GM12878 (cell line): ENCODE measurements at places on chromosomes 7 and 10. TPM values are rescaled to one million over a fixed set of nuclear protein-coding genes. Genes with fewer than 3 reads are reported as not detected.

The ATP6V0E2 gene
- 33.2 and 37.0 TPM in 2 replicates for total RNA-seq

The CUZD1 gene
- 1.3 and 1.7 TPM in 2 replicates for total RNA-seq

The TAC1 gene
- total RNA-seq: not detected in 2 replicates

The NDUFA5 gene
- 58.4 and 61.4 TPM in 2 replicates for total RNA-seq

The TMEM236 gene
- total RNA-seq: not detected in 2 replicates

The PNLIPRP1 gene
- 0.74 and 1.5 TPM in 2 replicates for total RNA-seq

The CRYGN gene
- not detected in 2 replicates for total RNA-seq

DNA sequence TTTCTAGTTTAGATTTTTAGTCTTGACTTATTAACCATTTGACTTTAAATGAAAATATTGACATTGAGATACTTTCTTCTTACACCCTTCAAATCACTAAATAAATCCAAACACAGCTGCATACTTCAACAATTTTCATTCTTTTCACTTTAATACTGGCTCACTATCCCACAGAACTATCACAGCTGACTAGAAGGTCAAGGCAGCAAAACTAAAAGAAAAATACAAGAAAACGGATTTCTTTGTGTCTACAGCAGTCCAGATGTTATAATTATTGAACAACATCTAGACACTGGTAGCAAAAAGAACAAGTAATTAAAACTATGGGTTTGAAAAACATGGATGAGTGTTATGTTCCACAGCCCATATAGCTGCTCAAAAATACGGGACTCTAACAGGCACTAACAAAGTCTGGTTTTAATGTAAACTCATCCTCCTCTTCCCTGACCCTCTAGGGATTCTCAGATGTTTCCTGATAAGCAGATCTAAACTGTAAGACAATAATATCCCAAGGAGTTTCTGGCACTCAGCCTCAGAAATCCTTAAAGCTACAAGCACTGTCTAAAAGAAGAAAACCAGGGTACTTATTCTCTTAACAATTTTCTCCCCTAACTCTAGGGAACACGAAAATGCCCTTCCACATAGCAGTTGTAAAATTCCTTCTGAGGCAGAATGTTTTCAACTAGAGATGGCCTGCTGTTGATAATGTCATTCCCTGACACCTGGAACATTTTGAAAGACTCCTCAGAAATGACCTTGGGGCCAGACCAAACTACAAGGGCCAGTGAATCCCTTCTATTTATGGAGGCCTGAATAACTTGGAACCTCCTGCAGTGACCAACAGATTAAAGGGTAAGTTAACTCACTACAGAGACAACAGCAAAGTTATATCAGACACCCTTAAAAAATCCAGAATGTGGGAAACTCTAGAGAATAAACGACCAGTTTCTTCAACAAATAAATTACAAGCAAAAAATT is 12.8 kb downstream of the DNMBP start:
- H3K36me3 ChIP-seq: no peaks in the 10 kb centered on the region
- H3K4me3 ChIP-seq: no peak overlapping the region
- H3K27ac ChIP-seq: no peak overlapping the region
- no peak for DNase-seq
- peaks cover 39% of the 10 kb centered on the region for H3K4me1 ChIP-seq

- peak overlapping the region; percentile 86 for H3K27ac ChIP-seq
- no peaks in the 10 kb centered on the region for H3K36me3 ChIP-seq
- DNase-seq: no peak
- H3K27me3 ChIP-seq: no peaks in the 10 kb centered on the region
- peak overlapping the region; percentile 90 for H3K4me3 ChIP-seq
Observed at GRCh38 chr7:133081119-133081598, 731 bp downstream of the CHCHD3 start.

- H3K4me3 ChIP-seq: no peak overlapping the region
- H3K36me3 ChIP-seq: no peaks in the 10 kb centered on the region
- H3K27me3 ChIP-seq: no peaks in the 10 kb centered on the region
- H3K4me1 ChIP-seq: no peaks in the 10 kb centered on the region
Observed at GRCh38 chr10:60878224-60878623, 65.8 kb downstream of the RHOBTB1 start.

GRCh38 chr7:50660040-50660829 is 95.0 kb upstream of the DDC start:
- H3K4me1 ChIP-seq: peaks cover 44% of the 10 kb centered on the region
- no peak for DNase-seq
- H3K36me3 ChIP-seq: no peaks in the 10 kb centered on the region

DNA sequence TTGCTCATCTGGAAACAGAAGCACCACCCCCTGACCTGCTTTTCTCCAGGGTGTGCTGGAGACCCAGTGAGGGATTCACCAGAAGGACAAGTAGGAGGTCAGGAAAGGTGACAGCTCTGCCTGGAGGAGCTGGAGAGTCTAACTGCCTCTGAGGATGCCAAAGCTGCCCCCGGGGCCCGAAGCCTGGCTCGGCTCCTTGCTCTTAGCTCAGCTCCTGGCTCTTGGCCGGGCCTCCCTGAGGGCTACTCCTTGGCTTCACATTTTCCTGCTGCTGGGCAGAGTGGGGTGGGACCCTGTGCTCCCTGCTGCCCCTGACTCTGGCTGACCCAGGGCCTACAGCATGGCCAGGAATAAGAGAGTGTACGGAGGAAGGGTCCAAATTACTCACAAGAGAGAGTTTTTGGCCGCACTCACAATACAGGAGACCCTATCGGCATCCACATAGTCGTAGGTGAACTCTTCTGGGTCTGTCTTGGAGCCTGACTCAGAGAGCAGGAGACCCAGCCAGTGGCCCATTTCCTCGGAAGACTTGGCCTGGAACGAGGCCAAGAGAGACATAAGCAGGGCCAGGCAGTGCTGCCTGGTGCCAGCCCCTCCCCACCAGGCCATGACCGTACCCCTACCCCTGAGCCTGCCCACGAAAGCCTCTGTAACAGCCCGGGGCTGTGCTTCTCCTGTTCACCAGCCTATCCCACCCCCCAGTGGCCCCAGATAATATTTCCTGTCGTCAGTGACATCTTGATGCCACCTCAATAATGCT is 63.1 kb downstream of the VWA2 start:
- no peak for DNase-seq
- peaks cover 8% of the 10 kb centered on the region for H3K4me1 ChIP-seq
- no peaks in the 10 kb centered on the region for H3K36me3 ChIP-seq
- no peaks in the 10 kb centered on the region for H3K27me3 ChIP-seq

DNA sequence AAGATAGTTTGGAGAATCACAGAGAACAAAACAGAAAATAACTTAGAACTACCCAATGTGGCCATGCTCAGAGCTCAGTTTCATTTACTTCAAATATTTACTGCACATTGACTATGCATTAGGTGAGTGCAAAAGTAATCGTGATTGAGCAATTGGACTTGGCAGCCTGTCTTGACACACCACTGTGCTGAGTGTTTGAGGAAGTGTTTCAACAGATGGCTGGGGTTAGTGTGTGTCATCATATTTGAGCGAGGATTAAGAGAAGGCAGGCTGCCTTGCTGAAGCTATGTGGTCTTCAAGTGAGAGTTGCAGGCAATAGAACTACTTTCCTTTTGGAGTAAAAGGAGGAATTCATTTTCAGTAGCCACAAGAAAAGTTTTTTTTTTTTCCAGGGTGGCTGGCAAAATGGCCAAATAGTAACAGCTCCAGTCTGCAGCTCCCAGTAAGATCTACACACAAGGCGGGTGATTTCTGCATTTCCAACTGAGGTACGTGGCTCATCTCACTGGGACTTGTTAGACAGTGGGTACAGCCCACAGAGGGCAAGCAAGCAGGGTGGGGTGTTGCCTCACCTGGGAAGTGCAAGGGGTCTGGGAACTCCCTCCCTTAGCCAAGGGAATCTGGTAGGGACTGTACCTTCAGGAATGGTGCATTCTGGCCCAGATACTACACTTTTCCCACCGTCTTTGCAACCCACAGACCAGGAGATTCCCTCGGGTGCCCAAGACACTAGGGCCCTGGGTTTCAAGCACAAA is 37.6 kb downstream of the AKR1C4 start:
- no peaks in the 10 kb centered on the region for H3K4me1 ChIP-seq
- no peak overlapping the region for H3K27ac ChIP-seq
- H3K4me3 ChIP-seq: no peak overlapping the region
- no peaks in the 10 kb centered on the region for H3K27me3 ChIP-seq

GRCh38 chr10:58373442-58373827 is 11.8 kb upstream of the TFAM start:
- no peaks in the 10 kb centered on the region for H3K36me3 ChIP-seq
- H3K27me3 ChIP-seq: no peaks in the 10 kb centered on the region
- no peak overlapping the region for H3K27ac ChIP-seq
- H3K4me1 ChIP-seq: peaks cover 6% of the 10 kb centered on the region
- H3K4me3 ChIP-seq: no peak overlapping the region
- DNase-seq: no peak

GRCh38 chr7:140121326-140121725 is 55.5 kb downstream of the KDM7A start:
- no peak for DNase-seq
- no peaks in the 10 kb centered on the region for H3K4me1 ChIP-seq
- no peaks in the 10 kb centered on the region for H3K36me3 ChIP-seq

GRCh38 chr7:122588621-122589020 is 110.3 kb downstream of the RNF133 start:
- no peak for DNase-seq
- no peak overlapping the region for H3K27ac ChIP-seq
- H3K4me3 ChIP-seq: no peak overlapping the region
- H3K4me1 ChIP-seq: no peaks in the 10 kb centered on the region
- H3K36me3 ChIP-seq: no peaks in the 10 kb centered on the region

DNA sequence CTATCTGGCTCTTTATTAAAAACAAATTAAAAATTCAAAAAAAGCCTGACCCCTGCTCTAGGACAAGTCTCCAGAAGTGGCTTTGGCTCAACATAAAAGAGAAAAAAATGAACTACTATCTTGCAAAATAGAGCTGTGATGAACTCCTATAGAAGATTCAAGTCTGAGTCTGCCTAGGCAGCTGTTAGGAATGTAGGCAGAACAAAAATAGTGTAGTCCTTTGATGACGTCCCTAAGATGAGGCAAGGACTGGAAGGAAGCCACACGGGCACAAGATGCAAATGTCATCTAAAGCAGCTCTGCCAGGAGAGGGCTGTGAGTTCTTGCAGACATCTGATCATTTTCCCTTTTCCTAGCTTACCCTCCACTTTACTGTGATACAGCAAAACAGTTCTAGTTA is 20.5 kb downstream of the ASNS start:
- H3K27me3 ChIP-seq: no peaks in the 10 kb centered on the region
- no peak overlapping the region for H3K4me3 ChIP-seq
- H3K27ac ChIP-seq: no peak overlapping the region
- DNase-seq: no peak
- no peaks in the 10 kb centered on the region for H3K4me1 ChIP-seq

DNA sequence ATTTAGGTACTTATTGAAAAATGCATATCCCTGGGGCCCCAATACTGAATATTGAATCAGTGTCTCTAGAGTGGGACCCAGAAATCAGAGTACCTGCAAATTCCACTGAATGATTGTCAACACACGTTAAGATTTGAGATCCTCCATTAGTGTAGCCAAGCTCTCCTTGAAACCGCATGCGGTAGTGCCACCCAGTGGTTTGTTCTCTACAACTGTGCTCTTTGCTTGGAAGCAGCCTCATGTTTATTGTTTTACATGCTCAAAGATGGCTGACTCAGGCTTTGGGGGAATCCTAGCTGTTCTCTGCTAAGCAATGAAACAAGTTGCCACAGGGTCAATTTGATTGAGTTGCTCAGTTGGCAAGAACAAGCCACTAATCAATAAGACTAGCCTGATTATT is 340.2 kb upstream of the CELF2 start:
- DNase-seq: peak; percentile 11
- H3K27me3 ChIP-seq: no peaks in the 10 kb centered on the region
- H3K4me1 ChIP-seq: 0 out of 2 replicates have a peak, but pooled peaks cover 5% of the 10 kb centered on the region
- H3K36me3 ChIP-seq: no peaks in the 10 kb centered on the region
- H3K4me3 ChIP-seq: no peak overlapping the region
- H3K27ac ChIP-seq: no peak overlapping the region

DNA sequence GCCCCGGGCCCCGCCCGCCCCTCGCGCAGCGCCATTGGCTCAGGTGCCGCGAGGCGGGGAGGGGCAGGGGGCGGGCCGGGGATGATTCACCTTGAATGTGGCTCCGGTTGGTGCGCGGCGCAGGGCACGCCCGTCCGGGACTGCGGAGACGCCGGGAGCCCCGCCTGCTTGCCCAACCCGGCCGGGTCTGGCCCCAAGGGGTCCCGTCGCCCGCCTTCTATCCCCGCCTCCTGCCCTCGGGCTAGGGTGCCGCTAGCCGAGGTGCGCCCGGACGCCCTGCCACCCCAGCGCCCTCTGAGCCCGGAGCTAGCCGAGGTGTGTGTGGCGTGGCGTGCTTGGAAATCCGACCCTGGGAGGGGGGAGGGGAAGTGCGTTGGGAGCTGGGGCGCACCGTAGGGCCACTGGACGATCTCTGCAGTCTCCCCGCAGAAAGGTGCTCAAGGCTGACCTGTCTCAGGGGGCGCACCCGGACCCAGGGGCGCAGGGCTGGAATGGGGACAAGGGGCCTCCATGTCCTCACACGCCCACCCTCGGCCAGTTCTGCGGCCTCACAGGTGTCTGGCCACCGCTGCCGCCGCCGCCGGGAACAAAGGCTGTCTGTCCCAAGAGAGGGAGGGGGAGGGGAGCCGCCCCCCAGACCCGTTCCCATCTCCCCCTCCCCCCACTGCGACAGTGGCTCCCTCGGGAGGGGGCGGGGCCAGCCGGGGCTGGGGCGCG is 168.9 kb downstream of the NRF1 start:
- peaks cover 30% of the 10 kb centered on the region for H3K27me3 ChIP-seq
- H3K4me3 ChIP-seq: peak overlapping the region; percentile 74
- H3K27ac ChIP-seq: no peak overlapping the region
- peaks cover 17% of the 10 kb centered on the region for H3K4me1 ChIP-seq
- no peak for DNase-seq
- no peaks in the 10 kb centered on the region for H3K36me3 ChIP-seq

DNA sequence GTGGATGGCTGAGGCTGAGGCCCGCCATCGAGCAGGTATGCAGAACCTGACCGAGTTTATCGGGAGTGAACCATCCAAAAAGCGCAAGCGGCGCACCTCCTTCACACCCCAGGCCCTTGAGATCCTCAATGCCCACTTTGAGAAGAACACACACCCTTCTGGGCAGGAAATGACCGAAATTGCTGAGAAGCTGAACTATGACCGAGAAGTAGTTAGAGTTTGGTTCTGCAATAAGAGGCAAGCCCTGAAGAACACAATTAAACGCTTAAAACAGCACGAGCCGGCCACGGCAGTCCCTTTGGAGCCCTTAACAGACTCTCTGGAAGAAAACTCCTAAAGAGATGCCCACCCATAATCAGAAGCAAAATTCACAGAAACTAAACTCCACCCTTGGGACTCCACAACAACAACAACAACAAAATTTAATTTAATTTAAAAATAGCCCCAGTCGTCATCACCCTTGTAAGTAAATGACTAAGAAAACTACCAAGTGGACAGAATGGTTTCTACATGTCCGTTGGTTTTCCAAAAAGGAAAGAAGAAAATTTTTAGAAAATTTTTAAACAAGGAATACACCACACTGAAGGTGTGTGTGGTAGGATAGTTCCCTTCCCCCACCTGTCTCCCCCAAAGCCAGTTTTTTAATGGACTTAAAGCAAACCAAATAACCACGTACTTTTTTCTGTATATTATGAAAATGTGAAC is 101.7 kb upstream of the YAE1 start:
- H3K4me3 ChIP-seq: no peak overlapping the region
- no peaks in the 10 kb centered on the region for H3K36me3 ChIP-seq
- no peak overlapping the region for H3K27ac ChIP-seq
- DNase-seq: no peak
- no peaks in the 10 kb centered on the region for H3K27me3 ChIP-seq
